ENCODE measurements at places on chromosomes 7 and 10.
A peak's percentile ranks its signal among the peaks of the same experiment; 100 is the strongest.

DNA sequence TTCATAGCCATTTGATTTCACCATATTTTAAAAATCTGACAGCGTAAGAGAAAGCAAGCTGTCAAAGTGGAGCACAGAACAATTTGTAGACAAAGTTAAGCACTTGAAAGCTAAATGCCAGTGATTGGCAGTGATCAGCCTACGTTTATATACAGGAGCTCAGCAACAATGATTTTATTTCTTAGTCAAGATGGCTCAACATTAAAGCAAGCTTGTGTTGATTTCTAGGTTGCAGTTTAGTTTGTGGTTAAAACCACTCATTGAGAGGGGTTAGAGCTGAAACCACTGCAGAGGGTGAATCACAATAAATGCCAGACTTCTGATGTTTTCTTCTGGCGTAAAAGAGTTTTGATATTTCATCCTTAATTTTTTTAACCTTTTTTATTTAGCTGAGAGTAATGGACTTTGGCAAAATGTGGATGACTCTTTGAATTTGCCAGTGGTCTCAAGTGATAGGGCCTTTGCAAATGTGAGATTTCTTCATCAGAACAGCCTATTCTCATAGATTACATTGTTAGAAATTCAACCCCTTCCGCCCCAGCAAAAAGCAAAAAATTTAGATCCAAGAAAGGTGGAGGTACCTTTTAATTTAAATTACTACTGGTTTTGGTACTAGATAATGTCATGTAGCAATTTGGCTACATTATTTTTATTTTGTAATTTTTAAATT is 73.8 kb downstream of the SHOC2 start:
- peak; percentile 18 for DNase-seq

DNA sequence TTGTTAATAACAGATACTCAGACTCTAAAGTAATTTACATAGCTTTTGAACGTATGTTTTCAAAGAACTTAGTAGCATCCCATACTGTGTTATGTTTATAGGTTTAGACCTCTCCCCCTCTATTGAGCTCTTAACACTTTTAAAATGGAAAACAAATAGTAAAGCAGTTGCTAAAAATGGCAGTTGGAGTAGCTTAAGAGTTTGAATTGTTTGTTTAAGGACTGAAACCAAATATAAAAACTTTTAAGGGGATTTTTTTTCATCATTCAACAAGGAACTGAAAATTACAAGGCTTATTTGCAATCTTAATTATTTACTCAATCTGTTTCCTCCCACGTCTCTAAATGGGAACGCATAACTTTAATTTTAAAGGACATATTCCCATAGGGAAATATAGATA is 1.6 kb upstream of the SPAG6 start:
- no peak for DNase-seq

GRCh38 chr10:74992068-74992467 is 119.4 kb upstream of the SAMD8 start:
- no peak for DNase-seq

- peak; percentile 58 for DNase-seq
Measured at GRCh38 chr7:12403287-12404181, at the start of gene VWDE. Gene VWDE (minus strand): TSS chr7:12403865. CDS start chr7:12403716, 149 bp downstream.

DNA sequence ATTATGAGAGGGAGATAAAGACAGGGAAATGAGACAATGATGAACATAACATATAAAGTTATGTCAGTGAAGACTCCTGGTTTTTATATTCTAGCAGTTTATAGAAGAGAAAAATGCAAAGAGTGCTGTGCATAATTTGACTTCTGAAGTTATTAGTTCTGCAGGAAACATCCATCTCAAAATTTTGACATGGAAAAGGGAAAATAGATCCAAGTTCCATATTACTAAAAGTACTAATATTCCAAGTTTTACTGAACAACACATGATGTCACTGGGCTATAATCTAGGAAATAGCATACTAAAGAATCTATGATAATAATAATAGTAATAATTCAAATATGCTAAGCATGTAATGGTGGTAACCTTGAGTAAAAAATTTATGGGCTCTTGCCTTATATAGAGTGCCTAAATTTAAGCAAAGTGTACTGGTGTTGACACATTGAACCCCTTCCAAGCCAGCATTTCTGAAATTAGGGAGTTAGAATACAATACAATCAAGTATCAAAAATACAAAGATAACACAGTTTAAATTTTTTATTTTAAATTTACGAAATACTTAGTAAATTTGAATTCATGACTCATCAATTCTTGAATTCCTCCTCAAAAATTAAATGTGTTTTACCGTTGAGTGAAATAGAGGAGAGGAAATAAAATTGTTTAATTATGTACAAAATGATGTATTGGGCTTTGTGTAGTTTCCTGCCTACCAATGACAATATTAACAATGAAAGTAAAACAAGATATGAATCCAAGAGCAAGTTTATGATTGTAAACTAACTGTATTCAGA is 102.8 kb upstream of the KCND2 start:
- DNase-seq = no peak
